ENCODE measurements at places on chromosomes 13 and 19.

DNA sequence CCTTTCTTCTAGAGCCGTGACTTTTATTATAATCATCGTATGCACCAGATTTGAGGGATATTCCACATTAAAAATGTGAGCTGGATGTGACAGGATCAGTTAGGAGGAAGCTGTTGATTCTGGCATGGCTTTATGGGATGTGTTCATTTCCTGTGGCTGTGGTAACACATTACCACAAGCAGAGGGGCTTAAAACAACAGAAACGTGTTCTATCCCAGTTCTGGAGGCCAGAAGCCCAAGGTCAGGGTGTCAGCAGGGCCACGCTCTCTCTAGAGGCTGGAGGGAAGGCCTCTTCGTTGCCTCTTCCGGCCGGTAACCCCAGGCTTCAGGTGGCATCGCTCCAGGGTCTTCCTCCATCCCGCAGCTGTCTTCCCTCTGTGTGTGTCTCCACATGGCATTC, 14.5 kb downstream of the MED25 start:
- DNase-seq, result no peak

GRCh38 chr13:57784633-57785032, 153.1 kb downstream of the PCDH17 start:
- DNase-seq, result no peak

- DNase-seq, result no peak
Measured at GRCh38 chr13:110726726-110727125, 13.2 kb downstream of the ING1 start.

- no peak for DNase-seq
Measured at GRCh38 chr13:46386392-46387063, 524 bp downstream of the RUBCNL start.

Data from upper lobe of right lung (tissue), 1 donor.